ENCODE measurements at places on chromosomes 16 and 17.

DNA sequence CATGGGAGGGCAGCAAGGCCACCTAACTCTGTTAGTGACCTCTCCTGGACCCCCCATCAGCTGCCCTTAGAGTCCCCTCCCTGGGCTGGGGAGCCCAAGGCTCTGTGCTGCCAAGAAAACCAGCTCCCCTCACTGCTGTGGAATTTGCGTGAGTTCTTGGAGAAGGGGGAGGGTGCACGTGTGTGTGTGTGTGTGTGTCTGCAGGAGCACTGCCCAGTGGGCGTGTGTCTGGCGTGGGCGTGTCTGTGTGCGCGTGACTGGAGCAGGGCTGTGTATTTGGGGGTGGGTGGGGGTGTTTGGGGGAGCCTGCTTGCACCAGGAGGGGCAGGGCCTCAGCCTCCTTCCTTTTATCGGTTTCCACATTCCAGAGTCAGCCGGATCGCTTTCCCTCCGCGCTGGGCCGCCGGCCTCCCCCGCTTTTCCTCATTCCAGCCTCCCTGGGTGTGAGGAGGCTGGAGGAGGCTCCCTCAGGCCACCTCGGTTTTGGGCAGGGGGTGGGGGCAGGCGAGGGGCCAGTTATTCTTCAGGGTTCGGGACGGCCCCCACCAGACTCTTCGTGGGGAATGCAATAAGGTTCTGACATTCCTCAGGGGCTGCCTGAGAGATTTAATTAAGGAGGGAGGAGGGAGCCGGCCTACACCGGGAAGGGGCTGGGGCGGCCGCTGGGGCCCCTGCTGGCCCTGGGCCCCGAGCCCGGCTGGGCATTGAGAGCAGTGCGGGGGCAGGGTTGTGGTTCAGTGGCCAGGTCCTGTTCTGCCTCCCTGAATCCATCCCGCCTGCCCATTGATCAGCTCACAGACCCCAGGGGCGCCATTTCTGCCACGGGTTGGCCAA is 2.5 kb downstream of the VASN start:
- no peak for DNase-seq

- DNase-seq: peak; percentile 71
Measured at GRCh38 chr17:4948931-4949320, 596 bp upstream of the PFN1 start.

DNA sequence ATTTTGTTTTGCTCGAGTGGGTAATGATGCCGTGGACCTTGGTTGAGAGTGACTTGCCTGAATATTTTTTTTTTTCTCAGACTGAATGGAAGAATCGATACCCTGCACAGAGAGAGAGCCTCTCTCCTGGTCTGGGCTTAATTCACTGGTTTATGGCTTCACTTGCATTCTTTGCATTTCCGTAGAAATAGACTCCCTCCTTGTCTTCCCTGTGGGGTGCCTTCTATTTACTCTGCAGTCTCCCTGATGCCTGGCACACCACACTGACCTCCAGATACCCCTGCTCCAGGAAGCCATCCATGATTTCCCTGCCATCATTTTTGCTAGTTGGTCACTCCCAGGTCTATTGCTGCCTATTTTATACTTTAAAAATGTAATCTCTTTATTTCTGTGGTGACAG is 238.0 kb downstream of the SNX29 start:
- no peak for DNase-seq

GRCh38 chr16:82264756-82265155 is 94.7 kb upstream of the MPHOSPH6 start:
- DNase-seq: no peak

- DNase-seq: no peak
Measured at GRCh38 chr17:82807562-82807961, 32.3 kb downstream of the ZNF750 start.

DNA sequence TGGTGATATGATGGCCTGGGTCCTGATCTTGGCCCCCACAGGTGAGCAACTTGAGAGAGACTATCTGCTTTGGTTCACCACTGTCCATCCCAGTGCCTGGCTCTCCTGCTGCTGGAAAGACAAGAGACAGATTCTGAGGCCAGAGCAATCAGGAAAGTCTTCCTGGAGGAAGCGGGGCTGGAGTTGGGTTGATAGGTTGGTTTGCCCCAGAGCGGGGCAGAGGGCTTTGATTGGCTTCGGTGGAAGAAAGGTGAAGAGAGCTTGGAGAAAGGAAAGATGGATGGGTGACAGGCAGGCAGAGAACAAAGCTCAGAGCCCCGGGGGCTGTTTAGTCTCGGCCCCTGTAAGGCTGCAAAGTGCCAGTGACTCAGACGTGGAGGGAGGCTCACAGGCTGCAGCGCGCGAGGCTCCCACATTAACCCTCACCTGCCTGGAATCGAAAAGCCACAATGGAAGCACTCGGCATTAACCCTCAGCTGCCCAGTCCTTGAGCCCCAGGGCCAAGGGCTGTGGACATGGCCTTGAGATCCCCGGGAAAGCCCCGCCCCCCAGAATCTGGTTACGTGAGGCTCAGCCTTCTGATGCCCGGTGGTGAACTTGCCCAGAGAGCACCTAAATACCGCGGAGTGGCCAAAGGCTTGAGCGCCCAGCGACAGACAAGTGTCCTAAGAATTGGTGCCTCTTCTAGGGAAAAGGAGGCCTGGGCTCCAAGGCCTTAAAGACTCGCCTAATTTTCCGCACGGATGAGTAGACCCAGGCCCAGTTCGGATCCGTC is 996 bp upstream of the CPNE2 start:
- peak; percentile 49 for DNase-seq

GRCh38 chr17:9522074-9522473 is 53.5 kb downstream of the STX8 start:
- DNase-seq: peak; percentile 29

DNA sequence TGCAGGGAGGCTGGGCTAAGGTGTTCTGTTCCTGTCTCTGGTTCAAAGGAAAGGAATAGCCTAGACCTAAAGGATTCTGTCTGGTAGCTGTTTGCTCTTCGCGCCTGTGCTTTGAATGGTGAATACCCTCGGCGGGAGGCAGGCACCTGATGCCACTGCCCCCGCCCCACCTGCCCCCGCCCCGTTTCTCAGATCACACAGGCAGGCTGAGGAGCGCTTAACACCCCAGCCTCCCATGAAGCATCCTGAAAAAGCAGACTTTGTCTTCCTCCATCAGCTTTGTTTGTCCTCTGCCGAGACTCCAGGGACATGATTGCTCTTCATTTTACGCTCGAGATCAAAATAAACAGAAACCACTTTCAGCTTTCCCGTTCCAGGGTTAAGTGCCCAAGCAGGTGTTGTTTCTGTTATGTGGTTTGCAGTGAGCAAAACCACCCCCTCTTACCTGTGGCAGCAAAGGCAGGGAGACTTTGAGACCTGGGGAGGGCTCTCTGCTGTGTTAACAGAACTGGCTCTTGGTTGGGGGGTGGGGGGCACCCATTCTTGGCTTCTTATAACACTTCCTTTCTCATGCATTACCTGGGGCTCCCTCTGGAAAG is 452.1 kb downstream of the WWOX start:
- no peak for DNase-seq

DNA sequence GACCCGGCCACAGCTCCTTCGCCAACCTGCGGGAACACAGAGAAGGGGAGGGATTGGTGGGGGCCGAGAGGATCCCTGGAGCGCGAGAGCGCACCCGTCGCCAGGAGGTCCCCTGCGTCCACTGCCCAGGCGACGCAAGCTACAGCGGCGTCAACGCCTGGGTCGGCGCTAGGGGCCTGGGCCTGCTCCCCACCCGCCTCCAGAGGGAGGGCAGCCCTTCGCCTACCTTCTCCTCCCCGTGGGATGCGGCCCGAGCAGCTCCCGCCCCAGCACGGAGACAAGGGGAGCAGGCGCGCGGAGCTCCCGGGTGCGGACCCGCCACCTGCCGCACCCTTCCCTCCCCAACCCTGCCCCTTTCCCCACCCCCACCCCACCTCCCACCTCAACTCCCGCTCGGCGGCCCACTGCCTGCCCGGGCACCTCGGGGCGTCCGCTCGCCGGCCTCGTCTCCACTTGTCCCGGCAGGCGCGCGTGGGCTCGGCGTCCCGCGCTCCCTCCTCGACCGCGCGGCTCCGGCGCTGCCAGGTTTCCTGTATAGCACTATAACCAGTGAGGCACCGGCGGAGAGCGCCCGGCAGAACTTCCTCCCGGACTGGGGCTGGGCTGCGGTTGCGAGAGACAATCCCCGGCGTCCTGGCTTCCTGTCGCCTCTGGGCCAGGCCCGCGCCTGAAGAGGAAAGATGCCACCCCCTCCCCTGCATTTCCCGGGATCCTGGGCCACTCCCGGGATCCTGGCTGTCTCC is 119.1 kb upstream of the SMURF2 start:
- peak; percentile 81 for DNase-seq

- DNase-seq: no peak
Measured at GRCh38 chr17:36193216-36193775, 3.3 kb downstream of the CCL3L1 start.

DNA sequence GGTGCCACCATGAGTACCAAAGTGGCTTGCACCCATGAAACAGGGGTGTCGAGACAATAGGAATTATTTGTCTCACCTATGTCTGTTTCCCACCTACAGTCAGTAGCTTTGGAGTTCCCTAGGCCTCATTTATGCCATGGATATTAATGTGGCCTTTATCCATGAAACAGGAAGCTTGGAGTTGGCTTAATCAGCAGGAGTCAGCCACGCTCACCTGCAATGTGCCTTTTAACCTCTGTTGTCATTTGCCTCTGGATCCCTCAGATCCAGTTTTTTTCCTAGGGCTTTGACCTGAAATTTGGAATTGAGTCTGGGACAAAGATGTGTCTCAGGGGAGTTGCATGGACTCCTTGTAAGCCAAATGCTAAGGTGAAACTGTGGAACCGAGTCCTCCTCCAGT is 44.4 kb downstream of the TAOK1 start:
- DNase-seq: no peak

- no peak for DNase-seq
Measured at GRCh38 chr17:80319262-80319998, 58.8 kb downstream of the RNF213 start.

DNA sequence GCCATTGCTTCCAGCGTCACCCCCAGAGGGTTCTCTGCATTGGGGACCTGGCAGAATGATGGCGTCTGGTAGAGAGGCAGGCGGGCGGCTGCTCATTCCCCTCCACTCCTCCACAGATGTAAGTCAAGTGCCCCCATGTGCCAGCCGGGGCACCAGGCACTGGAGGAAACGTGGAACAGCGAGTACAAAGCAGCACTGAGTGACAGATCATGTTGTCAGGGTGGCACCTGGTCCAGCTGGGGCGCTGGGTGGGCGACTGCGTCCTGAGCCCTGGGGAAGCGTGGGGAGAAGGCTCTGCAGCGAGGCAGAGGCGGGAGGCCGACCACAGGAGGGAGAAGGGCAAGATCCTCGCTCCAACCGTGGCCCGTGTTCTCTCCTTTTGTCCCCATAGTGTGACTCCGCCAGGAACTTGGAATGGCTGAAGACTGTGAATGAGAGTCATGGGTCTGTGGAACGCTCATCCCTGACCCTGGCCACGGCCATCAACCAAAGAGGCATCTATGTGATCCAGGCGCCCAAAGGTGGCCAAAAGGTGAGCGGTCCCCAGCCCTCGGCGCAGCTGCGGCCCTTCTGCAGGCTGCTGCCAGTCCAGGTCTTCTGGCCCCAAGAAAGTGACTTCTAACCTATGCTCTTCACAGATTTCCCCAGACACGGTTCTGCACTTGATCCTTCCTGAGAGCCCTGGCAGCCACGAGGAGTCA is 76.7 kb downstream of the RNF213 start:
- no peak for DNase-seq

GRCh38 chr16:50602531-50603205 is 54.5 kb downstream of the NKD1 start:
- DNase-seq: no peak

- no peak for DNase-seq
Measured at GRCh38 chr17:81494626-81495377, 17.8 kb downstream of the ACTG1 start.

GRCh38 chr17:58974354-58974753 is 132.3 kb downstream of the TRIM37 start:
- no peak for DNase-seq

- no peak for DNase-seq
Measured at GRCh38 chr17:80382446-80382845, 32.5 kb upstream of the ENDOV start.

GRCh38 chr16:30925995-30926811 is 2.8 kb downstream of the FBXL19 start:
- DNase-seq: no peak

- DNase-seq: no peak
Measured at GRCh38 chr17:33596899-33597298, 303.8 kb upstream of the ASIC2 start.

DNA sequence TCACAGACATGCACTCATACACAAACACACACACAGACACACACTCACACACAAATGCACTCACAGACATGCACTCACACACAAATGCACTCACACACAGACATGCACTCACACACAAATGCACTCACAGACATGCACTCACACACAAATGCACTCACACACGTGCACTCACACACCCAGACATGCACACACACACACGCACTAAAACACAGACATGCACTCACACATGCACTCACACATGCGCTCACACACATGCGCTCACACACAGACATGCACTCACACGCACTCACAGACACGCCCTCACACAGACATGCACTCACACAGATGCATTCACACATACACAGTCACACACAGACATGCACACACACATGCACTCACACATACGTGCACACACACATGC is 2.7 kb upstream of the ZNF469 start:
- no peak for DNase-seq

DNA sequence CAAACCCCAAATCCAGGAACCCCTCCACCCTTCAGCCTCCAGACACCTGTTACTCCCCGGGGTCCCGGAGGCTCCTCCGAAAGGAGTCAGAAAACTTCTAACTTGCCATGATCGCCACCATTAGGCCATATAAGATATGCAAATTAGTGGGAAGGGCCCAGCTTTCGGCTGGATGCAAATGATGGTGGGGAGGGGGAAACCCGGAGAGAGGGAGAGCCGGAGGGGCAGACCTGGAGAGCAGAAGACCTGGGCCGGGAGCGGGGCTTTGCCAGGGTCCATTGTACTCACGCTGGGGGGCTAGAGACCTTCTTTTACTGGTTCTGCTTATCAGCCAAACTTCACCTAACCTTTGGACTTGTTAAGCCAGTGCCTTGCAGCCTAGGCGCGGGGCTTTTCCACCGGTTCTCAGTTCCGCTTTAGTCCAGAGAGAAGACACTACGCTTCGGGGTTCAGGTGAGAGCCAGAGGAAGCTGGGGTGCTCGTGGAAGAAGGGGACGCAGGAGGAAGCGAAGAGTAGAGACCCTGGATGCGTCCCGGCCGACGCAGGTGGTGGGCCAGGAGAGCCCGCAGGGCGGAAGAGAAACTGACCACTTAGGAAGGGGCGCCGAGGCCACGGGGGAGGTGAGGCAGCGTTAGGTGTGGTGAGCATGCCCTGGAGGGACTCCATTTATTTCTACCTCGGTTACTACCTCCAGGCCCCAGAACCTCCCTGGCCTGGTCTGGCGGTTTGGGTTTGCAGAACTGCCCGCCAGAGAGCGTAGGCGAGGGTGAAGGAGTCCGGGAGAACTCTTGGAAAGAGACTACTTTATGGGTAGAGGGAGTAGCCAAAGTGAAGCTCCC is at the start of gene HNF1B:
TSS of gene HNF1B (minus strand) at position 99 of the 840 bp plus-strand sequence. CDS start 175 bp downstream, outside the sequence.
- no peak for DNase-seq

GRCh38 chr17:58202859-58203258 is 10.3 kb downstream of the EPX start:
- no peak for DNase-seq

- peak; percentile 86 for DNase-seq
Measured at GRCh38 chr16:1494129-1494640, 1.0 kb downstream of the TELO2 start.

- no peak for DNase-seq
Measured at GRCh38 chr16:841455-842060, 41.0 kb upstream of the GNG13 start.
